Activated T-helper 1 cell treated with anti-CD3 and anti-CD28 coated beads, Interleukin-2, amount 50 U/mL, for 16 hours (primary cell): ENCODE measurements at places on chromosomes 2 and 18.
A peak's percentile ranks its signal among the peaks of the same experiment; 100 is the strongest.

DNA sequence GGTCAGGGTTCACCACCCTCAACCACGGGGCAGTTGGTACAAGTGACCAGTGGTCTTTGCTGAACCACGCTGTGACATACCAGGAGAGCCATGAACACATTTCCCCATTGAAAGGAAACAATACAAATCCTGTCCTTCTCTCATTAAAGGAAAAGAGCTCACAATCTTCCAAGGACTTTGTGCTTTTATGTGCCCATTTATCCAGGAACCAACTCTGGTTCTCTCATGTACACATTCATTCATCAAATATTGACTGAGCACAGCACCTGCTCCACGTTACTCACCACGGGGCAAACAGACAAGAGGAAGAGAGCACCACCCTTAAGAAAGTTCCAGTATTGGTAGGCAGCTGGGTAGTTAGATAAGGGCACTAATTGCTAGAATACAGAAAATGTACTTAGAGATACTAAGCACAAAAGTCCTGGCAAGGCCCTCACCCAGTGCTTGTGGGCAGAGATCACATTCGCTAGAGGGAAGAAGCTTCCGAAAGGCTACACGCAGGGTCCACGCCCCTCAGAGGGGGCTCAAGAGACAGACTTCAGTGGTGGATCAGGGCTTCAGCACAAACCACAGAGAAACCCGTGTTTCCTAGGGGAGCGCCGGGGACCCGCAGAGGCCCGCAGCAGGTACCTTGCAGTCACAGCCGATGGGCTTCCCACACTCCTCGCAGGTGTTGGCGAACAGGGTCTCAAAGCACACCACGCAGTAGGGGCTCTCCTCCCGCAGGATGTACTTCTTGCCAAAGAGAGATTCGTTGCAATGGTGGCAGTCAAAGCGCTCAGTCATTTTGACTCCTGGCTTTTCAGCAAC, 12.9 kb downstream of the FHL2 start:
- DNase-seq = no peak

- no peak for DNase-seq
Measured at GRCh38 chr2:203692031-203692710, 14.3 kb upstream of the CD28 start.

DNA sequence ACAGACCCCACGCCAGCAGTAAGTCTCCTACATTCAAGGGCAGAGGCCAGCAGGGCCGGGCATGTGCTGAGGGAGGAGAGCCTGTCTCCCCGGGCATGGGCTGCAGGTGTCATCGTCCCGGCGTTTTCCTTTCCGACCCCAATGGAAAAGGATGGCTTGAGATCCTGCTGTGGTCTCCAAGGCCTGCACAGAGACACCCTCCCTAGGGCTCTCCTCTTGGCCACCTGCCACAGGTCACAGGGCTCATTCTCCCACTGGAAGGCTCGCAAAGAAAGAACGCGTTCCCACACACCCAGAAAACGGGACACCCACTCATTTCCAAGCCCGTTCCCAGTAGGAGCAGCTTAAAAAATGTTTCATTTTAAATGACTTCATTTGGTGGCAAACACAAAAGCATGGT, 41.0 kb downstream of the DIPK1C start:
- no peak for DNase-seq

GRCh38 chr2:121793816-121794215, 38.4 kb downstream of the TSN start:
- DNase-seq = no peak

- DNase-seq = no peak
Measured at GRCh38 chr2:204220896-204221295, 284.3 kb downstream of the ICOS start.

DNA sequence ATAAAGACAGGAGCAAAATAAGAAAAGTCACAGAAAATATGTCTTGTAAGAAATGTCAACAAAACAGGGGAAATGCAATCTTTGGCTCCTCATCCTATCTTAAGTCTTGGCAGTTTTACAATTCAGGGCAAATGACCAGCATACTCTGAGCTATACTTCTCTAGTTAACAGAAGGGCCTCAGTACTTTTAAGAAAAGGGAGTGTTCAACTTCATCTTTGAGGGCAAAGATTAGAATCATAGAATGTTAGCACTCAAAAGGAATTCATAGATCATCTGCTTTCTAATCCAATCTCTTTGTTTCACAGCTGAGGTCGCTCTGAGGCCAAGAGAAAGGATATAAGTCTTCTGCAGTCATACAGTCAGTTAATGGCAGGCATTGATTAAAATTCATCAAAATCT, 174.0 kb upstream of the NT5C1B start:
- no peak for DNase-seq

GRCh38 chr2:24830351-24830750, 37.1 kb downstream of the CENPO start:
- DNase-seq = no peak

DNA sequence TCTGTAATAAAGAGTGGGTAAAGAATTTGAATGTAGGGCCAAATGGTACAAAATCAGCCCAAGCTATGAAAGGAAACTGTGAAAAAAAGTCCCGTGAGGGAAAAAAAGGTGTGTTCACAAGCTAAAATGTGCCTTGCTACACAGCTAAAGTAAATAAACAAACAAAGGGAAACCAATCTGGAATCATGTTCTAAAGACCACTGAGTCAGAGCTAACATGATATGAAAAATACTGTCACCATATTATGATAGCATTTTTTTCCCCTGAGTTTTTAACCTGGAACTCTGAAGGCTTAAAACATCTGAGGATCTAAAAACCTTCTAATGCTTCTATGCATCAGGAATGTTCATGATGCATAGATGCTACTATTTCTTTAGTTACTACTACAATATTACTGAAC, 58.8 kb downstream of the SCN1A start:
- DNase-seq = no peak

DNA sequence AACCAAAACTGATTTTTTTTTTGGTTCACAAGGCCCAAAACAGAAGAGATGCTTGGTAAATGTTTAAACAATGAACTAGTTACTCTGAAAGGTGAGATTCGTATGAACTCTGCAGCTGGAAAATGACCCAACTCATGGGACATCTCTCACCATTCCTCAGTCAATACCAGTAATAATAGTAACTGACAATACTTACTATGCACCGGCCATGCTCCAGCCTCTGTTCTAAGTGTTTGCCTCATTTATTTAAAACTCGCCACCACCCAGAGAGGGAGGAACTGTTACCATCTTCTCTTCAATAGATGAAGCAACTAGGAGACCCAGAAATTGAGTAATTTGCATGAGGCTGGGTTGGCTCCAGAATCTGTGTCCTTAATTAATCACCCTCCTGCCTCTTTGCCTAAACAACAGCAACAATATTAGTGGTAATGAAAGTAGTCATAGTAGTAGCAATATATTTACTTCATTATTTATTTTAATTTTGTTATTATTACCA, 130.4 kb downstream of the CTIF start:
- DNase-seq = no peak

DNA sequence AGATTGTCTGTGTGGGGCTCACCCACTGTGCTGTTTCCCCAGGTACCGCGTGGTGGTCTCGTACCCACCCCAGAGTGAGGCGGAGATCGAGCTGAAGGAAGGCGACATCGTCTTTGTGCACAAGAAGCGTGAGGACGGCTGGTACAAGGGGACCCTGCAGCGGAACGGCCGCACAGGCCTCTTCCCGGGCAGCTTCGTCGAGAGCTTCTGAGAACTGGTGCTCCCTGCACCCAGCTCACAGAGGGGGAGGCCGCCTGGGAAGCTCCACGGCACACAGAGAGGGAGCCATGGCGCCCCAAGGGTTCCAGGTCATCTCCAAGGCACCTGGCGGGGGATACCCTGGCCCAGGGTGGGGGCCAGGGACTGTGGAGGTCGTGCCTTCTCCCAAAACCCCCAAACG, 112.3 kb downstream of the SEPTIN10 start:
- no peak for DNase-seq

DNA sequence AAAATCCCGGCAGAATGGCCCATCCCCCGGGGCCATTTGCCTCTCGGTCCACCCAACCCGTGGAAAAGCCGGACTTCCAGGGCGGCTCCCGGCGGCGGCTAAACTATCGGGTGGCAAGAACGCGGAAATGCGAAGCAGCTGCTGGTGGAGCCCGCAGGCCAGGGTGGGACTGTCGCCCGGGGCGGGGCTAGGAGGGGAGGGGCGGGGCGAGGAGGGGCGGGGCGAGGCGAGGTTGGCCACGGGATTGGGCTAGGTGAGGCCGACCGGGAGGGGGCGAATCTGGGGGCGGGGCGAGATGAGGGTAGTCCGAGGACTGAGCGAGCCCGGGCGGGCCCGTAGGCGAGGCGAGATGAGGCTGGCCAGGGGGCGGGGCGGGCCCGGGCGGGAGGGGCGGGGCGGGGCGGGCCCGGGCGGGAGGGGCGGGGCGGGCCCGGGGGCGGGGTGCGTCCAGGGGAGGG, 315 bp upstream of the SLC66A3 start:
- DNase-seq = peak; percentile 96

DNA sequence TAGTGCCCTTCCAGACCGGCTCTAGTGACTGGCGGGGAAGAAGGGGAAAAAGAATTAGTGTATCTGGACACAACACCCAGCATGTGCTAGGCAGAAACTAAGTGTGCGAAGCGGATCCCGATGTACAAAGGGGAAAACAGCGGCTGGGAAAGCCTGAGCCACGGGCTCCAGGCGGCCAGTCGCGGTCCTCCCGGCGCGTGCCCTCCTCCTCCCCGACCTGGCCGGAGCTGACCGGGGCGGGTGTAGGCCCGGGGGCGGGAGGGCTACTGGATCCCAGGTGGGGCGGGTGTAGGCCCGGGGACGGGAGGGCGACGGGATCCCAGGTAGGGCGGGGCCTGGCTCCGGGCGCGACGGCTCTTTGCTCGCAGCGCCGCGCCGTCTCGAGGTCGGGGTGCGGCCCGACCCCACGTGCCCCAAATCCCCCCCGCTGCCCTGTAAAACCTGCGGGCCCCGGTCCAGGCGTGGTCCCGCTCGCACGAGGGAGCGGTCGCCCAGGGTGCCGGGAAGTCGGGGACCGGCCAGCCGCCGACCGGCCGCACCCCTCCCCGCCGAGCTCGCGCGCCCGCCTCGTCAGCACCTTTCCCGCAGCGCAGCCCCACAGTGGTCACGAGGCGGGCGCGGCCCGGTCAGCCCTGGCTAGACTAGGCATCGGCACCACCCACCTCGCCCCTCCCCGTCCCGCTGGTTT, 48.8 kb downstream of the C2orf42 start:
- no peak for DNase-seq

- DNase-seq = no peak
Measured at GRCh38 chr2:156826341-156826933, 390.3 kb downstream of the GPD2 start.

GRCh38 chr18:62554061-62554815, 31.4 kb downstream of the ZCCHC2 start:
- DNase-seq = no peak

- no peak for DNase-seq
Measured at GRCh38 chr2:119011162-119011909, 69.3 kb downstream of the MARCO start.

DNA sequence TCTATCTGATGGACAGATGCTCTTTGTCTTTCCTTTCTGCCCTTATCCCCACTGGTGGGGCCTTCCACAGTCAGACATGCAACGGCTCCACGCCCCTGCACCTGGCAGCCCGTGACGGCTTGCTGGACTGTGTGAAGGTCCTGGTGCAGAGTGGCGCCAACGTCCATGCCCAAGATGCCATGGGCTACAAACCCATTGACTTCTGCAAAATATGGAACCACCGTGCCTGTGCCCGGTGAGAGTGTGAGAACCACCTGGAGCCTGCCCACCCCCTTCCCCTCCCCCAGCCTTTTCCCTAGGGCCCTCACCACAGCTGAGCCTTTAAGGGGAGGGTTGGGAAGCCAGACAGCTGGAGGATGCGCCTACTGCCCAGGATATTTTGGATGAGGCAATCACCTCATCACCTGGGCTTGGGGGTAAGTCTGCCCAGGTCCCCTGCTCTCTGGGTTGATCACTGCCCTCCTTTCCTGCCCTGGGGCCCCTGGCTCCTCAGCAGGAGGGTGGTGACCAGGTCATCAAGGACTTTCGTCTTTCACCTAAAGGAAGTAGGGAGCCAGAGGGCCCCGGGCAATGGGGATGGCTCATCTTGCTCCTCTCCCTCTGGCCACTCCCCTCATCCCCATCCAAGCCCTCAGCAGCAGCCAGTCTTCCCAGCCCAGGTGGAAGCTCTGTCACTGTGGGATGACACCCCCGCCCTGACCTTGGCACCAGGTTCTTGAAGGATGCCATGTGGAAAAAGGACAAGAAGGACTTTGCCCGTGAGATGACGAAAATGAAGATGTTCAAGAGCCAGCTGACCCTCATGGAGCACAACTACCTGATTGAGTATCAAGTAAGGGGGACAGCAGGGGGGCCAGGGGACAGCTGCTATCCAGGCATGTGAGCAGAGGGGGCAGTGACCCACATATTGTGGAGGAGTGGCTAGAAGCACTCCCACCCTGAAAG, 3.7 kb downstream of the ANKRD53 start:
- no peak for DNase-seq

DNA sequence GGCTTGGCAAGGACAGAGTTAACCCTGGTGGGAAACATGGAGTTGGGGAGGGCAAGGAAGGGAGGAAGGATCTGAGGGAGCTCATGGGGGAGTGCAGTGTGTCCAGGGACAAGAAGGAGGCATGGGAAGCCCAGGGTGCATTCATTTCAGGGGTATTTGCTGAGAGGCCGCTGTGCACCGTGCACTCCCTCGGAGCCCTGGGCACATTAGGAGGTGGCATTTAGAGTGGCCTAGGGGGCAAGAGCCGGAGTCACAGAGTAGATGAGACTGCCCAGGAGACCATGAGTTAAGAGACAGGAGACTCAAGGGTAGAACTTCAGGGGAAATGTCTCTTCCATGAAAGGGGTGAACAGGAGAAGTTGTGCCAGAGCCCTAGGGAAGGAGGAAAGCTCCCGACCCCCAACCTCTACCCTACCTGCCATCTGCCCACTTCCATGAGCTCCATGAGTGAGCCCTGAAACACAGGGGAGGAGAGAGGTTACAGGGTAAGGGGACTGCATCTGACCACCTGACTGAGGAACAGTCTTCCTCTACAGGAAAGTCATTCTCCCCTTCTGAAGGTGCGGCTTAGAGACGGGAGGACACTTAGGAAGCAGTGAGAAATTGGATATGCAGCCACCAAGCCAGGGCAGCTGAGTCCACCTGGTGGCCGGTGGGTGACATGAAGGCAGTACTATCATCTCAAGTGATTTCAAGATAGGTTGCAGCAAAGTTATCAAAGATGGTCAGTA, 58.5 kb upstream of the COPS8 start:
- no peak for DNase-seq

- no peak for DNase-seq
Measured at GRCh38 chr2:129404000-129404685, 575.3 kb upstream of the RAB6C start.

GRCh38 chr2:224982910-224983711, 59.2 kb downstream of the DOCK10 start:
- no peak for DNase-seq

DNA sequence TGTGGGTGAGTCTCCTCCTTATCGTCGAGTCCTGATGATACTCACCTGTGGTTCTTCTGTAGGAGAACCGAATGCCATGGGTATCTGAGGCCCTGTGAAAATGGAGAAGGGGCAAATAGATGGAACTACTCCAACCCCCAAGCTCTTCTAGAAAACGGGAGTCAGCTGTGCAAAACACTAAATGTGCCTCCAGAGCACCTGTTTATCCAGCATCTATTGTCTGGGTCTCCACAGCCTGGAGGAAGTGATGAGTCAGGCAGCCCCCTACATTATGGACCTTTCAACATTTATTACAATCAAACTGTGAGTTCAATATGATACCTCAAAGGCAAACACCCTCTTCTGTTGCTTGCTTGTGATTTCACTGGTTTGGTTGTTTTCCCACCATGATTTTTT, 9.8 kb upstream of the LRRFIP1 start:
- DNase-seq = no peak
